ENCODE measurements at places on chromosomes 7 and 10. TPM values are rescaled to one million over a fixed set of nuclear protein-coding genes. Genes with fewer than 3 reads are reported as not detected.

GSAP gene
- 8.3 TPM for total RNA-seq

SLC13A4 gene
- total RNA-seq, result not detected

GPR15LG gene
- total RNA-seq, result not detected

KCTD7 gene
- 35.2 TPM for total RNA-seq

PSTK gene
- 4.5 TPM for total RNA-seq

GATA3 gene
- total RNA-seq, result 49.1 TPM

FZD8 gene
- 0.28 TPM for total RNA-seq

CPED1 gene
- not detected for total RNA-seq

FAM13C gene
- not detected for total RNA-seq

NOLC1 gene
- total RNA-seq, result 78.3 TPM

CALN1 gene
- total RNA-seq, result not detected

HECW1 gene
- total RNA-seq, result not detected

GFRA1 gene
- total RNA-seq, result not detected

C10orf62 gene
- total RNA-seq, result not detected

WNT8B gene
- 0.91 TPM for total RNA-seq

ANKRD30A gene
- total RNA-seq, result not detected

KCND2 gene
- not detected for total RNA-seq

OR2AE1 gene
- 0.57 TPM for total RNA-seq

SERPINE1 gene
- 0.44 TPM for total RNA-seq

SPDYE16 gene
- total RNA-seq, result 0.71 TPM

FRMD4A gene
- 1.4 TPM for total RNA-seq

PHYHIPL gene
- total RNA-seq, result not detected

SCIN gene
- 0.69 TPM for total RNA-seq

RADIL gene
- total RNA-seq, result 0.28 TPM

MAGI2 gene
- 0.14 TPM for total RNA-seq

CACNB2 gene
- not detected for total RNA-seq

KMT2E gene
- total RNA-seq, result 145 TPM

MYO1G gene
- total RNA-seq, result 403 TPM

ALOX5 gene
- total RNA-seq, result 14.2 TPM

FANK1 gene
- total RNA-seq, result 0.69 TPM
